ENCODE measurements at places on chromosomes 2 and 18. TPM values are rescaled to one million over a fixed set of nuclear protein-coding genes. Genes with fewer than 3 reads are reported as not detected.

GRCh38 chr18:70029163-70029562, 81.5 kb upstream of the CD226 start:
- H3K27ac ChIP-seq = no peak overlapping the region
- DNase-seq = no peak
- no peaks in the 10 kb centered on the region for H3K4me1 ChIP-seq
- H3K4me3 ChIP-seq = no peak overlapping the region
- H3K36me3 ChIP-seq = peaks cover 33% of the 10 kb centered on the region

GRCh38 chr2:203599509-203599908, 64.4 kb upstream of the RAPH1 start:
- H3K27me3 ChIP-seq = no peaks in the 10 kb centered on the region
- no peak overlapping the region for H3K27ac ChIP-seq
- H3K4me1 ChIP-seq = peaks cover 4% of the 10 kb centered on the region
- no peak overlapping the region for H3K4me3 ChIP-seq
- H3K36me3 ChIP-seq = no peaks in the 10 kb centered on the region

C2orf74 gene
- total RNA-seq = 43.2 TPM

CNDP1 gene
- not detected for total RNA-seq

SLC4A1AP gene
- 16.7 TPM for total RNA-seq
